ENCODE measurements at places on chromosomes 13 and 19.

DNA sequence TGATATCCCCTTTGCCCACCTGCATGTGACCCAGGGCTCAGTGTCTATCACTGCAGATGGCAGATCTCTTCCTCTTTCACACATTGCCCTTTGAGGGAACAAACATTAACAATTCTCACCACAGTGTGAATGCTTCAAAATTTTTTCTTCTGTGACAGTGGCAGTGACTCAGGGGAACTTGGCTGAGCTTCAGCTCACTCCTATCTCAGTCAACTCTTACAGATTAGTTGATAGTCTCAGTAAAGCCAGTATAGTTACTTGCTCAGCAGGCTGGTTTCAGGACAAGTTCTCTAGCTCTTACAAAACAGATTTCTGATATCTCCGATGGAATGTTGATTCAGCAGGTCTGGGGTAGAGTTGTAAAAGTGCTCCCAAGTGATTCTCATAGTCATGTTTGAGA lies 166.9 kb downstream of the DLEU7 start:
- no peak for DNase-seq

GRCh38 chr13:86840250-86841191 lies 830.6 kb upstream of the SLITRK5 start:
- no peak for DNase-seq

GRCh38 chr19:3821857-3822364 lies 35.7 kb upstream of the MATK start:
- peak; percentile 79 for DNase-seq

GRCh38 chr13:109628251-109628699 lies 158.1 kb downstream of the IRS2 start:
- no peak for DNase-seq

DNA sequence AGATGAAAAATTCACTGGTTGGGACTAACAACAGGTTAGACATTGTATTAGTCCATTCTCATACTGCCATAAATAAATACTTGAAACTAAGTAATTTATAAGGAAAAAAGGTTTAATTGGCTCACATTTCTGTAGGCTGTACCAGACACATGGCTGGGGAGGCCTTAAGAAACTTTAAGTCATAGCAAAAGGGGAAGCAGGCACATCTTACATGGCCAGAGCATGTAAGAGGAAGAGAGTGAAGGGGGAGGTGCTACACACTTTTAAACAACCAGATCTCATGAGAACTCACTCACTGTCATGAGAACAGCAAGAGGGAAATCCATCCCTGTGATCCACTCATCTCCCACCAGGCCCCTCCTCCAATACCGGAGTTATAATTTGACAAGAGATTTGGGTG lies 125.9 kb downstream of the SUCLA2 start:
- no peak for DNase-seq

DNA sequence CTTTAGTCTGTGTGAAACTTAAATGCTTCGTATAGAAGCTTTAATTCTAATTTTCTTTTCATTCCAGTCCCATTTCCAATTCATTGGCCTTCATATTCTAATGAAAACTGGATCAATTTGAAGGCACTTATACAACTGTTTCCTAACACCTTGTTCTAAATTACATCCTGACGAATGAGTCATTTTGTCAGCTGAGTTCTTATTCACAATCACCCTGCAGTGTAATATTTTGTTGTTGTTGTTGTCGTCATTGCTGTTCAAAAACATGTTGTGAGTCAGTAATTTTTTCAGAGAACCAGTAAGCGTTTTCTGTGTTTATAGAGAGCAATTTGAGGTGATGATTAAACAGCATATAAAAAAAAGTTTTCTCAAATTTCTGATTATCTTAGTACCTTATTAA lies 290.0 kb downstream of the PCDH9 start:
- no peak for DNase-seq

GRCh38 chr13:89660752-89661151 lies 1686.7 kb upstream of the MIR17HG start:
- no peak for DNase-seq

GRCh38 chr19:2042485-2043250 lies 8.4 kb downstream of the MKNK2 start:
- DNase-seq, result no peak

- no peak for DNase-seq
Measured at GRCh38 chr13:48443442-48444208, 30.7 kb upstream of the LPAR6 start.

GRCh38 chr13:96958286-96958891 lies 35.9 kb downstream of the OXGR1 start:
- DNase-seq, result no peak

- no peak for DNase-seq
Measured at GRCh38 chr13:22187329-22187728, 516.5 kb downstream of the FGF9 start.

- DNase-seq, result no peak
Measured at GRCh38 chr13:31530922-31531321, 208.4 kb upstream of the RXFP2 start.

GRCh38 chr13:64347664-64348063 lies 2882.5 kb downstream of the PCDH9 start:
- no peak for DNase-seq

DNA sequence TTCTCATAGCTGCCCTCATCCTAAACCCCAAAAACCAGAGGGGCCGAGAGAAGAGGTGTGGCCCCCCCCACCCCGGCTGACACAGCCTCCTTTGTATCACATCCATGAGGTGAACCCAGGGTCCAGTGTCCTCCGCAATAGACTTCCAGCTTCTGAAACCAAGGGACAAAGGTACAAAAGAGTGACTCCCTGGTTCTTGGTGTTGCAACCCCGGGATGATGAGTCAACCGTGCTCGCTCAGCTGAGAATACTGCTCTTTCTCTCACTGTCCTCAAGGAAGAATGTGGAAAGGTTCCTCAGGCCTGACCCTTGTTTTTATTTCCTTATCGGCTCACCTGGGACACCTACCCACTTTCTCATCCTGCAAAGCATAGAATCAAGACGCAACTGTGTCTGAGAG lies 5.5 kb downstream of the SLC15A1 start:
- DNase-seq, result no peak

- no peak for DNase-seq
Measured at GRCh38 chr19:2561221-2561620, 85.3 kb downstream of the GADD45B start.

- no peak for DNase-seq
Measured at GRCh38 chr13:48163061-48163460, 68.2 kb upstream of the MED4 start.

DNA sequence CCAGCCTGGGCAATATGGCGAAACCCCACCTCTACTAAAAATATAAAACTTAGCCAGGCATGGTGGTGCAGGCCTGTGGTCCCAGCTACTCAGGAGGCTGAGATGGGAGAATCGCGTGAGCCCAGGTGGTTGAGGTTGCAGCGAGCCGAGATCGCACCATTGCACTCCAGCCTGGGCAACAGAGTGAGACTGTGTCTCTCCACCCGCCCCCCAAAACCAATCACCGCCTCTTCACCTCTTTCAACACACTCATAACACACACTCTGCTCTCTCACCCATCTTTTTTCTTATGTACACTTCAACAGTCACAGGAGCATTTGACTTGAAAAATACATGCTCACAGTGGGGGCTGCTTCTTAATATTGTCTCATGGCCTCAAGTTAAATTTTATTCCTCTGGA lies 76.8 kb downstream of the ESD start:
- no peak for DNase-seq

DNA sequence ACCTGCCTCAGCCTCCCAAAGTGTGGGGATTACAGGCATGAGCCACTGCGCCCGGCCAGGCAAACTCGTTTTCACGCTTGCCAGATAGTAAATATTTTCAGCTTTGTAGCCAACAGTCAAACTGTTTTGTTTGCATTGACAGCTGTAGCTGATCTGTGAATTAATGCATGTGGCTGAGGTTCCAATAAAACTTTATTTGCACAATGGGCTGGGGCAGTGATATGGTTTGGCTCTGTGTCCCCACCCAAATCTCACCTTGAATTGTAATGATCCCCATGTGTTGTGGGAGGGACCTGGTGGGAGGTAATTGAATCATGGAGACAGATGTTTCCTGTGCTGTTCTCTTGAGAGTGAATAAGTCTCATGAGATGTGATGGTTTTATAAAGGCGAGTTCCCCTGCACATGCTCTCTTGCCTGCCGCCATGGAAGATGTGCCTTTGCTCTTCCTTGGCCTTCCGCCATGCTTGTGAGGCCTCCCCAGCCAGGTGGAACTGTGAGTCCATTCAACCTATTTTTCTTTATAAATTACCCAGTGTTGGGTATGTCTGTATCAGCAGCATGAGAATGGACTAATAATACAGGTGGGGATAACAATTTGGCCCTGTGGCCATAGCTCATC lies 22.4 kb upstream of the RANBP3 start:
- DNase-seq, result no peak

GRCh38 chr13:44263751-44264620 lies 109.6 kb upstream of the SERP2 start:
- no peak for DNase-seq

DNA sequence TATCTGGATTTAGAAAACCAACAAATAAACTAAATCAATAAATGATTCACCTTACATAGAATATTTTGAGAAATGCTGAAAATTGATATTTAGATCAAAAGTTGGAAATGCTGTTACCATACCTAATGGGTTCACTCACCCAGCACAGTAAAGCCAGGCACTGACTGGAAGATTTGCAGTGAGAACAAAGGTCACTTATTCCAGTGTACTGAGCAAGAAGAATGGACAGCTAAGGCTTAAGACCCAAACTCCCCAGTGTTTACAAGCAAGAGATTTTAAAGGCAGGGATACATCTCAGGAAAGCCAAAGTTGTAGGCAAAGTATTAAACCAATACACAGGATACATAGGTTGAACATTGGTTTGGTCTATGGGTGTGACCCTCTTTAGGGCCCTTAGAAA lies 523.9 kb upstream of the PCDH9 start:
- DNase-seq, result no peak

DNA sequence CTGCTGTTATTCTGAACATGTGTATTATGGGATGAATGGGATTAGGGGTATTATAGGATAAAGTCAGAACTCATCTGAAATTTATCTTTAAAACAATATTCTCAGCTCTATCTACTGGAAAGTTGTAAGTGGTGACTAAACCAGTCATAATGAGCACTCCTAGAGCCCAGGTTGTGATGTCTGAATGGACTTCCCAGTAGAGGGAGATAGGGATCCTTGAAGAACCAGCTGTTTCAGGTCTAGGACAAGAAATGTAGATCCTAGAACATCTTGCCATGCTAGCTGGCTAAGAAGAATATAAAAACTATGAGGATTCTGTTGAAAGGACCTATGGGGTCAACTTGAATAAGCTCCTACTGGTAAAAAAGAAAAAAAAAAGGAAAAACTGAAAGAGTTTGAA lies 310.8 kb downstream of the SLC7A1 start:
- no peak for DNase-seq

- no peak for DNase-seq
Measured at GRCh38 chr19:16678498-16678897, 17.6 kb downstream of the TMEM38A start.

GRCh38 chr13:44967704-44968433 lies 21.4 kb downstream of the NUFIP1 start:
- no peak for DNase-seq

DNA sequence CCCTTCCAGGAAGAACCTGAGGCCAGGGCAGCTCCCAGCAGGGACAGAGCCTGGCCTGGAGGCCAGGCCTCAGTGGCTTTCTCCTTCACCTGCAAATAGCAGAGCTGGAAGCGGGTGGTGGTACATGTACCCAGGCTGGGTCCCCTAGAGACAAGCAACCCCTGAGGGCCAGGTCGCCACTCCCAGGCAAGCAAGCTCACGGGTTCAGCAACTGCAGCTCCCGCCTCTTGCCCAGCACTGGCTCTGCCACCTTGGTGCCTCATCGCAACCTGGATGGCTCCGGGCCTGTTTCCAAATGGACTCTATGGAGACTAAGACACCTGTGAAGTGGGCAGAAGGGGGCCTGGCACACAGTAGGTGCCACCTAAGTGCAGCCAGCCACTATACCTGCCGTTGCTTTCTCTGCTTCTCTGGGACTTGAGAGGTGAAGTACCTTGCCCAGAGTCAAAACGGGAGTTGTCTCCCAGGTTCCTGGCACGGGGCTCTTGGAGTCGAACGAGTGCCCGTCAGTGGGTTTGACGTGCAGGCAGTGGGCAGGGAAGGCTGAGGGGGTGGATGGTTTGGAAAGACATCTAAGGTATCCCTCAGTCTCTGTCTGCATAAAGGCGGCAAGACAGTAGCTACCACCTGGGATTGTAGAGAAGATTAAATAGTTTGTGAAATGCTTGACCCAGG lies 2.4 kb upstream of the PLPP2 start:
- no peak for DNase-seq

DNA sequence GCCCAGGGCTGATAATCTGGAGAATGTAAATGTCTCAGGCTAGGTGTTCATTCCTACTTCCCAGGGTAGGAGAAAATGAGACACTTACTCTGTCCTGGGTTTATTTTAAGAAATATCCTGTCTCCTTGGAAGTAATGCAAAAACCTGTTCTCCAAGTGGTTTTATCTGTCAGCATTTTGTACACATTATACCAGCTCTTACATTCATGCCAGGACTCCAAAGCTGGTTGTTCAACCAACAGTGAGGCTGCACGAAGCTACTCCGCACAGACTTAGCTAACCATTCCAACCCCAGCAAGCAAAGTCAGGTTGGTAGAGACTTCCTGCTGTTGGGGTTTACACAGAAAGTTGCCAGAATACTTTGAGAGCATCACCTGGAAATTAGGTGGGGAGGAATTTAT lies 55.6 kb downstream of the SLC7A1 start:
- DNase-seq, result no peak

DNA sequence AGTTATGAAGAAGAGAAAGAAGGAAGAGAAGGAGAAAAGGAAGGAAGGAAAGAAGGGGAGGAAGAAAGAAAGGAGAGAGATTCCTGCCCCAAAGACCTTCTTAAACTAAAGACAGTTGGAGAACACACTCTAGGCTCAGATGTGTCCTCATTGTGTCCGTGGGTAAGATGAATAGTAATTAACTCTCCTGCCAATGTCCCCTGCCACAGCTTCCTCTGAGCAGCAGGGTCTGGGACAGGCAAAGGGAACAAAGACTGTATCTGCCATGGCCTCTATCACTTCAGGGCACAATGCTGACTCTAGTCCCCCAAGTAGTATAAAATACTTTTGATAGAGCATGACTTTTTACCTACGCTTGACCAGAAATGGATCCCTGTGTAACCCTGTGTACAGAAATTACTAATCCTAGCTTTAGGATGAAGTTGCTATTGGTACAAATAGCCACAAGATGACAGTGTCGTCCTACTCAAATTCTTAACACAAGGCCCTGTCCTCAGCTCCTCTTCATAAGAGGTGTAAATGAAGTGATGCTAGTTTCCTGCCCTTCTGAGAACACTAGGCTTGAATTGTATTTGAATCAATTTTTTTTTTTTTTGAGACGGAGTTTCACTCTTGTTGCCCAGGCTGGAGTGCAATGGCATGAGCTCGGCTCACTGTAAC lies 186.2 kb upstream of the GPR12 start:
- no peak for DNase-seq

DNA sequence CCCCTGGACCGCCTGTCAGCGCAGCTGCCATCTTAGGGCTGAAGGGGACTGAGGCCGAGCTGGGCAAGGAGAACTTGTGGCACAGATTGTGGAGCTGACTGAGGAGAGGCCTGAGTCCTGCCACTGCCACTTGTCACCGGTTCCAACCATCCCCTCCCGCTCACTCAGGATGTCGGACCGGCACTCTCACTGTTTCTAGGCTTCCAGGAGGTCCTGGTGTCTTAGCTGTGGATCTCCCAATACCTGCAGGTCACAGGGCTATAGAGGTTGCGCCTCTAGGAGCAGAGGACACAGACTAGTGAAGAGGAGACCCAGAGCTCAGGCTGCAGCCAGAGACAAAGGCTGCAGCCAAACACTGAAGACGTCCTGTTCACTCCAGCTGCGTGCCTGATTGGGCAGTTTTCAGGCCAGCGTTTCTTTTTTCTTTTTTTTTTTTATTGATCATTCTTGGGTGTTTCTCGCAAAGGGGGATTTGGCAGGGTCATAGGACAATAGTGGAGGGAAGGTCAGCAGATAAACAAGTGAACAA lies 15.3 kb upstream of the ZNF486 start:
- no peak for DNase-seq

All from stimulated activated CD8-positive, alpha-beta memory T cell treated with anti-CD3 and anti-CD28 coated beads, Interleukin-7, amount 100 ng/mL, for 4 hours (primary cell).